ENCODE measurements at places on chromosomes 6 and 20. TPM values are rescaled to one million over a fixed set of nuclear protein-coding genes. Genes with fewer than 3 reads are reported as not detected.

AARS2 gene
- 20.5 TPM for total RNA-seq

TAF11 gene
- 31.9 TPM for total RNA-seq

OR2H1 gene
- total RNA-seq: not detected

TCP11 gene
- total RNA-seq: not detected

LY6G6D gene
- not detected for total RNA-seq

DNA sequence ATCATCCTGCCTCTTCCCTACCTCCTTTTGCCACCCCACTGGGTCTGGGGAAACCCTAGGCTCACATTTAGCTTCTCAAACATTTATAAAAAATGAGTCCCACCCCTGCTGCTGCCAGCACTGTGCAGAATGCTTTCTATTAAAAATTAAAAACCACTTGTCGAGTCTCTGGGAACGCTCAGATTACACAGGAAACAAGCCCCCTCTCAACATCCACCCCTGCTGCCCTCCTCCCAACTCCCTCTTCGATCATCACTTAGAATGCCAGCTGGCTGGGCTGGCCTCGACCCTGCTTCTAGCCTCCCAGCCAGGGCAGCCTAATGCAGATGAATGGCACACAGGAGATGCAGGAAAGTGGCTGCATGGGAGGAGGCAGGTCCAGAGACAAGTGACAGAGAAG is 75.8 kb downstream of the CDH22 start:
- no peak for DNase-seq

- no peak for DNase-seq
These were observed 70.9 kb downstream of the SASH1 start for GRCh38 chr6:148413321-148414091.

- no peak for DNase-seq
These were observed 38.6 kb downstream of the PDYN start for GRCh38 chr20:1955217-1955616.

- no peak for DNase-seq
These were observed 126.0 kb downstream of the ADGRB3 start for GRCh38 chr6:68760941-68761676.

GRCh38 chr6:151782560-151782959 is 24.9 kb upstream of the ESR1 start:
- DNase-seq: no peak

DNA sequence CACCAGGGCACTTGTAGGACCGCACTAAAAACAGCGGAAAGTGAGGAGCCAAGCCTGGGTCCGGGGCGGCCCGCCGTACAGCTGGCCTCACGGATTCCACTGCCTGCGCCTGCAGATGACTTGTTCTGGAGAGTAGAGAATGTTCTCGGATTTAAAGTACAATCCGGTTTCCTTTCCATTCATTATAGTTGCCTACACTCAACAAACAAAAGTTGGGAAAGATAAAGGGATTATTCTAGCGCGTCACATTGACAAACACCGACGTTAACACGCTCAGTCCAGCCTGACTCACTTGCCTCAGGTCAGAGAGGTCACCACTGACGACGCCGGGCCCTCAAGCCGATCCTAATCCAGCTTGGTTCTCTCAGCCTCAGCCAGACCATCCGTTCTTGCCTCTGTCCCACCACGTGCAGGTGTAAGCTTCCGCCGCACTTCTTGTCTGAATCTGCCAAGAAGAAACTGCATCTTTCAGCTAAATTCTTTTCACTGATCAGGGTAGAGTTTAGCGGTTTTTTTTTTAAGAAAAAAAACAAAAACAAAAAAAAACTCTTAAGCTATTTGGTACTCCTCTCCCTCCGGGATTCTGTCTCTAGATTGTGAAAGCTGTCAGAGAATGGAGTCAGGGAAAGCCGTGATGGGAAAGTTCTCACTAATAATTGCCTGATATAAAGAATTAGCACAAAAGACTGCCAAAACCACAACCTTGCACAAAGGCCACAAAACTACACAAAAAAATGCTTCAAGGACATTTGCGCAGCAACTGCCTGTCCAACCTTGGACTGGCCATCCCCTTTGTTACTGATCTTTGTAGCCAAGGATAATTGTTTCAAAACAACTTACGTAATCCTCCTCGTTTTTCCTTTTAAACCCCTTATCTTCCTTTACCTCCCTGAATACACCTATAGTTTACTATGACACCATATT is 1.1 kb upstream of the PHF10 start:
- no peak for DNase-seq

DNA sequence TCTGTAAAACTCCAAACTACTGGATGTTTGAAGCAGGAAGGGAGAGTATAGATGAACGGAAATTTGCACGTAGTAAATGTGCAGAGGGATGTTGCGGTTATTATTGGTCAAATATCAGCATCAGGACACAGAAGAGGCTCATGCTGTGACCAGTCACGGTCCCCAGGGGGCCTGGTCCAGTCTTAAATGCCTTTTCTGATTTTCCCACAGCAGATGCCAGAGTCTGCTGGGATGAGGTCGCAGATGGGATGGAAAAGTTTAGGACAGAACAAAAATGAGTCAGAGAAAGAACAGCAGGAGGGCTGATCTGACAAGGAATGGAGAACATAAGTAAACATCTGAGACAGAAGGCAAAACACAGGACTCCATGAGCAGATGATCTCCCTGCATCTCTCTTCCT is 11.7 kb upstream of the SIRPG start:
- DNase-seq: peak; percentile 12

DNA sequence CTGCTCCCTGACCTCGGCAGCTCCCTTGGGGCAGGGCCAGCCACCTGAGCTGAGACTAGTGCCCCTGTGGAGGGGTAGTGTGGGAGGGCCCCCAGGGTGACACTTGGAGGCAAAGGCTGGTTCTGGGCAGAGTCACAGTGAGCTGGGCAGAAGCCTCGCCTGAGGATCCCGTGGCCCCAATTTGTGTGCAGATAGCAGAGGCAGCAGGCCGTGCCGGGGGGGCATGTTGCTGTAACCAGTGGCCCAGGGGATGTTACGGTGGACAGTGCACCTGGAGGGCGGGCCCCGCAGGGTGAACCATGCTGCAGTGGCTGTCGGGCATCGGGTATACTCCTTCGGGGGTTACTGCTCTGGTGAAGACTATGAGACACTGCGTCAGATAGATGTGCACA is 2.9 kb downstream of the KLHDC3 start:
- no peak for DNase-seq

DNA sequence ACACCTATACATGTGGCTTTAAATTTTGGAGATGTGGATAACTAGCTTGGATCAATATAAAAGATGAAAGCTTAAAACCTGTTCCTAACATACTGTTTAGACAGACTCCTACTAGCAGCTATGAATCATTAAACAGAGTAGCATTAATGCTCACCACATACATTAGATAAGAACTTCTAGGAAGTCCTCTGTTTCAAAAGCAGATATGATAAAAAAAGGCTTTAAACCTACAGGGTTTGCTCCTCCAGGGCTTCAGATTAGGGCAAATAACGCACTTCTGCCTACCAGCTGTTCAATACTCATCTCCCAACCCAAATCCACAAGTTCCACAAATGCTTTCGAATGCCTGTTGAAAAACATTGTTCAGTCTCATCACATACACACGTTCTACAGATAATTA is 1.5 kb downstream of the REPS1 start:
- no peak for DNase-seq

Data from activated CD8-positive, alpha-beta T cell treated with anti-CD3 and anti-CD28 coated beads, Interleukin-2, amount 10 ng/mL, durations not matched to agents 7 days and 5 days (primary cell).